ENCODE measurements at places on chromosomes 16 and 17.
A peak's percentile ranks its signal among the peaks of the same experiment; 100 is the strongest.

DNA sequence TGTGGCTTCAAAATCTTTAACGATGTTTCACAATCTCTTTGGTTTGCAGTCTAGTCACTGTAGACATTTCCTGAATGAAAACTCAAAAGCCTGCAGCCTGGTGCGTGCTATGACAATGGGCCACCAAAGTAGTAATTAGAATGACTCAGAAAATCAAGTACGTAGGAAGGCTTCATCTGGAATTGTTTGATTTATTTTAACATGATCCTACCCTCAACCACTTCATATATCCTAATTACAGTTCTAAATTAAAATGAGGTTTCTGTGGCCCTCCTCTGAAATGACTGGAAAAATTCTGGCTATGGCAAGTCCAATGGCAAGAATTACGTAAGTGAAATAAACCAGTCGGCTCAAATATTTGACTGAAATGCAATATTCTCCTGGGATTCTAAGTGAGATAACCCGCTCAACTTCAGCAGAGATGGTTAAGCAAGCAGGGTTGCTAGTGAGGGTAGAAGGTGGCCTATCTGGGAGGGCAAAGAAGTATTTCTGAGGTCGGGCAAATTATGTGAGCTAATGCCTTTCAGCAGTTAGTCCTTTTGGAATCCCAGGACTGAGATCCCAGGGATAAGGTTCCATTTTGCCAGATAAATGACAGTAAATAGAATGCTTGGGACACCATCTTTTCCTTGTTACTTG lies 145.6 kb upstream of the MYOCD start:
- no peak for DNase-seq

GRCh38 chr16:1794221-1794871 lies 841 bp upstream of the IGFALS start:
- no peak for DNase-seq

GRCh38 chr17:9219631-9220397 lies 198.5 kb downstream of the NTN1 start:
- no peak for DNase-seq

DNA sequence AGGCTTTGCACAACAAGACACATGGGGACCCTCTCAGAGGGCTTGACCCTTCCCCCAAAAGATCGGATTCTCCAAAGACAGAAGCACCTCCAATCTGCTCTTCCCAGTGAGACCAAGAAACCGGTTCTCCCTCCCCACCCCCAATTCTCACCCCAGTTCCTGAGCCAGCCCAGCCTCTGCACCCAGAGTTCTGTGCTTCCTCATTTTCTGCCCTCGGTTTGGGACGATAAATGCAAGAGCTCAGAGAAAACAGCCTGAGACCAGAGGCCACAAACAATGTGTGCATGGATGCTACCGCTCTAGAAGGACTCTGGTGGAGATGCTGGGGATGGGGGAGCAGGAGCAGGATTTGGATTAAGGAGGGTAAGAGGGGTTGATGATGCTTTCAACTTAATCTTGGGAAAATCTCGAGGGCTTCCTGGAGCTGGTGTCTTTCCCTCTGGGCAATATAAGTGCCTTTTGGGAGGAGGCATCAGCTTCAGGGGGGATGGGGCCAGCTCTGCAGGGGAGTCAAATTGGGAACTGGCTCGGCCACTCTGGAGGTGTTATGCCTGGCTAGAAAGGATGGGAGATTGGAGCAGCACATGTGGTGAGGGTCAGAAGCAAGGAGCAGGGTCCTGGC lies 6.0 kb downstream of the KRT15 start:
- DNase-seq: no peak

DNA sequence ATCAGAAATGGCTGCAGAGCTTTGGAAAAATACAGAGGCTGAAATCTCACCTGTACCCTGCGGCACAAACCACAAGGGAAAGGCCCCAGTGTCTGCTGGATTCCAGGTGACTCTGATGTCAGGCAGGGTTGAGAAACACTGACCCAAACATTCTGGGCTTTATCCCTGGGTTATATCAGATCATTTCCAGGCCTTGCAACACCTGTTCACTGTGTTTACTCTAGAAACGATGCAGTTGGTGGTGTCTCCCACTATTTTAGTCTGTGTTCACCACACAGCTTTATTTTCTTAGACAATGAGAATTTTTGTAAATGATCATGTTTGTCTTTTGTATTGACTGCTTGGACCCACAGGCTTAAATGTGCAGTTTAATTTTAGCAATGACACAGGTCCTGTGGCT lies 151.5 kb upstream of the SDK2 start:
- no peak for DNase-seq

- no peak for DNase-seq
Measured at GRCh38 chr17:9470171-9470570, 105.4 kb downstream of the STX8 start.

DNA sequence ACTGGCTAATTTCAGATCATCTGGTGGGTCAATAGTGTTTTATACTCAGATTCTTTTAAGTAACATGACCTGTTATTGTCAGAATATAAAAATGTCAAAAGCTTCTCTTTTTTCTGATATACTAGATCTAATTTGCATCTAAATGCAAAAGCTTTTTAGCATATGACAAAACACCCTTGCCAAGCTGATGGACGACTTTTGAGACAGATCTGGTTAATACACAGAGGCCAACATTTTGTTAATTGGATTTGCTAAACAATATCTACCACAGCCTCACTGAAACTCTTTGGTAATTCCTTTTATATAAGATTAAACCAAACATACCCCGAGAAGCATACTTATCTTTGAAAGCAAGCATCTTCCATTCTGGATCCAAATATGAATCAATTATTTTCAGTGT lies 10.3 kb upstream of the NOL11 start:
- DNase-seq: no peak

DNA sequence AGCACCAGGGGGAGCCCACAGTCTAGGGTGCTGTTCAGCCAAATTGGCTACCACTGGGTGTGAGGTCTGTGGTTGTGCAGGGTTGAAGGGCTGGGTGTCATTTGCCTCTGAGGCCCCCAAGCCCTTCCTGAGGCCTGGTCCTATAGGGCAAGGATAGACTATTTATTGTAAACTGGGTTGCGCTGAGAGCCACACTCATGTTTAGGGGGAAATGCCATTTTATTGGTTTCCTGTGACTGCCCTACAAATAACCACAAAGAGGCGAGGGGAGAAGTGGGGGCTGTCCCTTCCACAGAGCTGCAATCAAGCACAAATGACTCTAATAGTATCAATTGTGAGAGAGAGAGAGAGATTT lies 3.6 kb upstream of the ZCCHC14 start:
- peak; percentile 59 for DNase-seq

DNA sequence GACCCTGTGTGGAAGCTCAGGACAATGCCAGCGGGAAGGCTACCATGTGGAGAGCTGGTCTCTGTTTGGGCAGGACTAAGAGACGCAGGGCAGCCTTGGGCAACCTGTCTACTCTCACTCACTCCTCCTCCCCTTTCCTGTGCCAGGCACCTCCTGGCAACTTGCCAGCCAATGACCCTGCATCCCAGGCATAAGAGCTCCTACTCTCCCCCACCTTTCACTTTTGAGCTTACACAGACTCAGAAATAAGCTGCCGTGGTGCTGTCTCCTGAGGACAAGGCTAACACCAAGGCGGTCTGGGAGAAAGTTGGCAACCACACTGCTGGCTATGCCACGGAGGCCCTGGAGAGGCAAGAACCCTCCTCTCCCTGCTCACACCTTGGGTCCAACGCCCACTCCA lies 2.6 kb downstream of the HBM start:
- DNase-seq: no peak

DNA sequence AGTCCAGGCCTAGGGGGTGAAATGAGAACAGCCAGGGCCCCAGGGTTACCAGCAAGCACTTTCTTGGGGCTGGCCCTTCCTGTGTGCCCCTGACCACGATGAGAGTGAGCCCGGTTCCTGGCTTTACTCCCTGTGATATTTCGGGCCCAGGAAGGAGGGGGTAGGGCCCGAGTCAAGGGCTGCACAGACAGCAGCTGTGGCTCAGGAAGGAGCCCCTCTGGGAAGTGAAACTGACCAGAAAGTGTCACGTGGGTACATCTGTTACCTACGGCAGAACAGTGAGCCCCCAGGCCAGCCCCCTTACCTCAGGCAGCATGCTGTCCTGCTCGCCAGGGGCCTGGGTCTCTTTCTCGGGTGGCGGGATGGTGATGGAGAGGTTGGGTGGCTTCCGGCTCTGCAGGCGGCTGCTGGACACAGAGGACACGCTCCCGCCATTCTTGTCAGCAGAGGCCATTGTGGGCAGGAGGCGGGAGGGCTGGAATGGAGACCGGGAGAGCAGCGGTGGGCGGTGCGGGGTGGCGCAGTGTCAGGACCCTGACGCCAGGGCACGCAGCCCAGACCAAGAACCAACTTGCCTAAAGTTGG lies 13.8 kb downstream of the AANAT start:
- no peak for DNase-seq

DNA sequence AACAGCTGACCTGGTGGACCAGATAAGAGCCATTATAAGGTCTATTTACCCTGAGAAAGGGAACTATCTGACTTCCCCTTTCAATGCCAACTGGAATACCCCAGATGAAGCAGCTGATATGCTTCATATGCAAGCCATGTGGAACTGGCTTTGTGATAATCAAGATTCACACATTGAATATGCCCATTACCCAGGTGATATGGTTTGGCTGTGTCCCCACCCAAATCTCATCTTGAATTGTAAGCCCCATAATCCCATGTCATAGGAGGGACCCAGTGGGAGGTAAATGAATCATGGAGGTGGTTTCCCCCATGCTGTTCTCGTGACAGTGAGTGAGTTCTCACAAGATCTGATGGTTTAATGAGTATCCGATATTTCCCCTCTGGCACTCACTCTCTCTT lies 42.1 kb downstream of the IKZF3 start:
- DNase-seq: peak; percentile 41

- DNase-seq: no peak
Measured at GRCh38 chr16:11240636-11241473, 15.1 kb downstream of the SOCS1 start.

- DNase-seq: peak; percentile 80
Measured at GRCh38 chr17:49996495-49997300, 1.7 kb upstream of the DLX3 start.

- DNase-seq: no peak
Measured at GRCh38 chr16:72743011-72743761, 304.7 kb downstream of the ZFHX3 start.

GRCh38 chr17:16013943-16014407 lies 14.4 kb downstream of the TTC19 start:
- DNase-seq: no peak

- no peak for DNase-seq
Measured at GRCh38 chr16:28537964-28538732, 626 bp downstream of the NUPR1 start.

DNA sequence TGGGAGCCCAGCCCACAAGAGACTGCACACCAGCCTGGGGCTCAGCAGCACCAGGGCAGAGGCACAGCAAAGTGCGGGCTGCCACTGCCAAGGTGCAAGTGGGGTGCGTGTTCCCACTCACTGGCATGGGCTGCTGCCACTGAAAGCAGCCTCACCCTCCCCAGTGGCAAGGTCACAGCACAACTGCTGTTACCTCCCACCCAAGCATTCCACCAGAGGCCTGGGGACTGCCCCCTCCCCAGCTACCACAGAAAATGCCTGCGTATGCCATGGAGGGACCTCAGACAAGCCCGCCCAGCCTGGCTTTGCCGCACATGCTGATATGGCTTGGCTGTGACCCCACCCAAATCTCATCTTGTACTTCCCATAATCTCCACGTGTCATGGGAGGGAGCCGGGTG lies 33.1 kb downstream of the MEAK7 start:
- no peak for DNase-seq

- peak; percentile 6 for DNase-seq
Measured at GRCh38 chr16:74034862-74035261, 261.8 kb upstream of the PSMD7 start.

DNA sequence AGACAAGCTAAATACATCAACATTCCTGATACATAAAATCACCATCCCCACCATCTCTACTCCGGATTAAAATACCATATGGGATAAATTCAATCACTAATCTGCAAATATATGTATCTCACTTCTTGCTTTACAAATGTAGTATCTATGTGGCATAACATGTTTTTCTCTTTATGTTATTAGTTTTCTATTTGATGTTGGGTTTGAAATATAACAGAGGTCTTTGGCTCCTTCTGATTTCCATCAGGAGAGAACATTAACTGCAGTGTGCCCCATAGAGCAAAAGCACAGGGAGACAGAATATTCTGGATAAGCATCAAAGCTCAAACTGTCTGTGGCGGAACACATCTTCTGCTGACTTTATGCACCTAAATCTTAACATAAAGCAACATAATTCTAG lies 547.2 kb upstream of the CDH8 start:
- no peak for DNase-seq

GRCh38 chr17:58666858-58667267 lies 25.0 kb downstream of the TEX14 start:
- peak; percentile 70 for DNase-seq

GRCh38 chr16:14309906-14310305 lies 238.8 kb downstream of the MRTFB start:
- peak; percentile 73 for DNase-seq

- DNase-seq: no peak
Measured at GRCh38 chr17:3802461-3803307, 1.7 kb upstream of the ITGAE start.

DNA sequence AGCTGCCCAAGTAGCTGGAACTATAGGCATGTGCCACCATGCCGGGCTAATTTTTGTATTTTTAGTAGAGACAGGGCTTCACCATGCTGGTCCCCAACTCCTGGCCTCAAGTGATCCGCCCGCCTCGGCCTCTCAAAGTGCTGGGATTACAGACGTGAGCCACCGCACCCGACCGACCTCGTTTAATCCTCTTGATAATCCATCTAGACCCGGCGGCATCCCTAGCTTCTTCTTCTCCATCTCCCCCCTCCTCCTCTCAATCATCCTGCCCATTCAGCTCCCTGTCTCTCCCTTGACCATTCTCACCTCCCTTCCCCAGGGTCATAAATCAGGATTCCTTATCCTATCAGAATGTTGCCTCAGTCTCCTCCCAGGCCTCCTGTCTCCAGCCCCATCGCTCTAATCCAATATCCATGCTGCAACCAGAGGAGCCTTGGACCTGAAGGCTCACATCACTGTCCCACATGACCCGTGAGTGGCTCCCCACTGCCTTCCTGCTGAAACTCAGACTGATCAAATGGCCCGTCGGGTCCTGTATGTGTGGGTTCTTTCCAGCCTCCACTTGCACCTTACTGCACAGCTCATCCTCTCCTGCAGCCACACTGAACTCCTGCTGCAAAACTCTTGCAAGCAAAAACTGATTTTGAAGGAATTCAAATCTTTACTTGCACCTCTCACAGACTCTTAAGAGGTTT lies 74.1 kb upstream of the CDH5 start:
- DNase-seq: no peak

- no peak for DNase-seq
Measured at GRCh38 chr17:62680541-62681052, 53.1 kb downstream of the MRC2 start.

GRCh38 chr17:79563237-79564013 lies 47.4 kb downstream of the RBFOX3 start:
- no peak for DNase-seq

Measured in activated CD4-positive, alpha-beta T cell treated with anti-CD3 and anti-CD28 coated beads for 36 hours (primary cell).